ENCODE measurements at places on chromosomes 3 and 15.

GRCh38 chr15:90918034-90918788 lies 14.1 kb downstream of the HDDC3 start:
- DNase-seq, result no peak

DNA sequence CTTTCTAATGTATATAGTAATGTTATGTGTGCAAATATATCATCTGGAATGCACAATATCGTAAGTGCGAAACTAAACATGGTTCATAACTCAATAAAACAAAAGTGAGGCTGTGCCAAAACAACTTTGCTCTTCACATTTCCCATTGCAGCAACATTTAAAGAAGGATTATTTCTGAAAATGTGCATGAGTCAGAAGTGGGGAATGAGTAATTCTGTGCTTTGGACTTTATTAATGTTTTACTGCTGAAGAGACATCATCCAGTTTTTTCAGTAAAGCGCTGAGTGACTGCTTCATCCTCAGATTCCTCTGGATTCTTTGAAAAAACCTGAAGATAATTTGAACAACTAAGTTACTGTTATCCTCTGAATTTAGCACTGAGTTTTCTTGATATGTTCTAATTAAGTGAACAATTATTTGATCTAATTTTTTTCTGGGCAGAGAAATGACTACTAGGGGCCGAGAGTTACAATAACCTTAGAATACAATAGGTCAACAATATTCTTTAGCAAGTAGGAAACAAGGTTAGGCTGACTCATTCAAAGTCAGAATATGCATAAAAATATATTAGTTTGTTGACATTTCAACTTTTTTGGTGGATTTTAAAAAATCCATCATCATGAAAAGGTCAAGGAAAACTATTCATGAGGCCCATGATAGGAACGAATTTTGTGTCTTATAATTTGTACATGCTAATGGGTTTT lies 20.0 kb upstream of the PLCL2 start:
- no peak for DNase-seq

GRCh38 chr3:196377321-196377720 lies 39.1 kb upstream of the TM4SF19 start:
- DNase-seq, result no peak

DNA sequence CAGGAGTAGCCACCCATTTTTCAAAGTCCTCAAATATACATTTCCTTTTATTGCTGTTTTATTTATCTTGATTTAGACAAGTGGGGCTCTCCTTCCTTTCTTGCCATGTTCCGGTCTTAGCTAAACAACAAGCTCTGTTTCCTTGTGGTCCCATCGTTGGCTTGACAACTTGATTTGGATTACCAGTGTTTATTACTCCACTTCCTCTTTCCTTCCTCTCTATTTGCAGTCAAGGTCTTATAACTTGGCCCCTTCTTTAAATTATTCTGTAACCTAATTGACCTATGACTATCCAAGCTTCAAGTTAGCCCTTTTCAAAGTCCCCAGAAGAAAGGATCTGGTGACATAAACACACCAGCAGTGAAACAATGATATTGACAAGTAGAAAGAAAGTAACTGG lies 130.6 kb upstream of the STT3B start:
- DNase-seq, result no peak

GRCh38 chr15:85402195-85402881 lies 21.9 kb downstream of the AKAP13 start:
- DNase-seq, result no peak

GRCh38 chr3:153967260-153967659 lies 153.9 kb upstream of the ARHGEF26 start:
- no peak for DNase-seq

- DNase-seq, result no peak
Observed at GRCh38 chr3:160943996-160944395, 161.2 kb downstream of the B3GALNT1 start.

GRCh38 chr3:20846066-20846465 lies 660.1 kb upstream of the SGO1 start:
- DNase-seq, result no peak

GRCh38 chr3:68943753-68944500 lies 11.6 kb upstream of the TAFA4 start:
- no peak for DNase-seq

GRCh38 chr3:148865049-148865448 lies at the start of gene CPA3:
Gene CPA3 (plus strand): TSS chr3:148865296. CDS start chr3:148865308, 12 bp downstream.
- no peak for DNase-seq

DNA sequence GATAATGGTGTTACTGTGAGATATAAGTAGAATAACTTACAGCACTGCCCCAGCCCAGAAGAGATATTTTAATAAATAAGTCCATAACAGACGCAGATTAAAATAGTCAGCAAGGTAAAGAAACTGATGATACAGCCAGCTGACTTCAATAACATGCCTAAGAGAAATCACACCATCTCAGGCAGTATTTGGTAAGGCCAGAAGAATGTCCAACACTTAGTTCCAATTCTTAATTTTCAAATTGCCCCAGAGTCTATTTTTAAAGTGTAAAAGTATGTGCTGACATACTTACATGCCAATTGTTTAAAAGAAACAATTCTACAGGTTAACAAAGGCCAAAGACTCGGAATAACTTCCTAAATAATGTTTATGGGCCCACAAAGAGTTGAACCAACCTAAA lies 1.6 kb downstream of the GNB4 start:
- no peak for DNase-seq

DNA sequence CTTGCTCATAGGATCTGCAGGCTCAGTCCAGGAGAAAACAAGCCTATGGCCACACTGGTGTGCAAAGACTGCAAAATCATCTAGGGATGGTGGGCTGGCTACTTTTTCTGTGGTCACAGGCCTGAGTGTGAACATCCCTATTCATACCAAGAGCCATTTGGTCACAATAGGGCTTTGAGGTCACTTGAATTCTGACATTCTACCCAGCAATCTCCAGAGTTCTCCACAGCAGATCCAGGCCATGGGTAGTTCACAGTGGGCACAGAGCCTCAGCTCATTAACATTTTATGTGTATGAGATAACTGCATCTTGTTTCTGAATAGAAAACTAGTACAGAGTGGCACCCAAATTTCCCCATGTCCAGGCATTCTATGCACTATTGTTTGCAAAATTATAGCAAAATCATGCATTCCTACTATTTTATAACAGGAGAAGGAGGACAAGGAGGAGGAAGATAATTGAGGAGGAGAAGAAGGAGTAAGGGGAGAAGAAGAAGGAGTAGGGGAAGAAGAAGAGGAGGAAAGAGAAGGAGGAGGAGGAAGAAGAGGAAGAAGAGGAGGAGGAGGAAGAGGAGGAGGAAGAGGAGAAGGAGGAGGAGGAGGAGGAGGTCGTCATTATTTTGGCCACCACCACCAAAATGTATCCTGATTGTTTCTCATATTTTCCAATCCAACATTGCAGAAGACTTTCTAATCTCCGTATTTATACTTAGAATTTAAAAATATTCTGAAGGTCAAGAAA lies 129.0 kb downstream of the SEMA6D start:
- DNase-seq, result no peak

DNA sequence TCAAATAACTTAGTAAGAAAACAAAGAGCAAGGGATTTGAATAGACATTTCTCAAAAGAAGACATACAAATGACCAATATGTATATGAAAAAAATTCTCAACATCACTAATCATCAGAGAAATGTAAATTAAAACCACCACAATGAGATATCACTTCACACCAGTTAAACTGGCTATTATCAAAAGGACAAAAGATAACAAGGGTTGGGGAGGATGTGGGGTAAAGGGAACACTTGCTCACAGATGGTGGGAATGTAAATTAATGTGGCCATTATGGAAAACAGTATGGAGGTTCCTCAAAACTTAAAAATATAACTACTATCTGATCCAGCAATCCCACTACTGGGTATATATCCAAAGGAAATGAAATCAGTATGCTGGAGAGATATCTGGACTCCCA lies 46.0 kb upstream of the RYK start:
- no peak for DNase-seq

DNA sequence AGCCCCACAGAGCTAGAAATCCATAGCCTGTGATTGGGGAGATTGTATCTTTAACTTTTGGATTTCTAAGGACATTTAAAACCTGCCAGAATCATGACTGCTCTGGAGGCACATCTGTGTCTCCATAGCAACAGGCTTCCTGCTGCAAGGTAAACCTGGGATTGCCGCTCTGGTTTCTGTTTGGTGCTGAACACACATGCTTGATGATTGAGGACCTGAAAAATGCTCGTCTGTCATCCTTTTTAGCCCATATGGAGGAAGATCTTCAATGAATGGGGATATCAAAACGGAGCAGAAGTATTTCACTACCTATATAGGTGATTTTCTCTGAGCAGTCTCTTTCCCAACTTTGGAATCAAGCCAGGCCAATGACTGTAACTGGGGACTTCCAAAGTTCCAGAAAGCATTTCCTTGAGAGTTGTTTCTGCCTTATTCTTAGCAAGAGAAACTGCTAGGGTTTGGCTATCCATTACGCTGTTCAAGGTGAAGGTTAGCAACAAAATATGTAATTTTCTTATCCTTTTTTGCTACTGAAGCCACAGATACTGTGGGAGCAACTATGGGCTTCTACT lies 96.5 kb upstream of the TNIK start:
- no peak for DNase-seq

GRCh38 chr3:90102146-90102545 lies 994.7 kb downstream of the EPHA3 start:
- no peak for DNase-seq

DNA sequence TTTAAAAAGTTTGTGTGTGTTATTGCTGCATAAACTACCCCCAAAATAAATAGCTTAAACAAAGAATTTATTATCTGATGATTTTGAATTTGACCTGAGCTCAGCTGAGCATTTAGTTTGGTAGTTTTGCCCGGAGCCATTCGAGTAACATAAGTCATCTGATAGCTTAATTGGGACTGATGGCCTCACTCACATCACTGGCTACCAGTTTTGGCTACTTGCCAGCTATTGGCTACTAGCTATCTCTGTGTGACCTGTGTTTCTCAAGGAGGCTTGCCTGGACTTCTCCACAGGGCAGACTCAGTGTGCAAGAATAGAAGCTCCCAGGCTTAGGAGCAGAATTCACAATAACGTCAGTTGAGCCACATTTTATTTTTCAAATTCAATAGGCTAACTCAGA lies 9.0 kb downstream of the CNTN3 start:
- no peak for DNase-seq

DNA sequence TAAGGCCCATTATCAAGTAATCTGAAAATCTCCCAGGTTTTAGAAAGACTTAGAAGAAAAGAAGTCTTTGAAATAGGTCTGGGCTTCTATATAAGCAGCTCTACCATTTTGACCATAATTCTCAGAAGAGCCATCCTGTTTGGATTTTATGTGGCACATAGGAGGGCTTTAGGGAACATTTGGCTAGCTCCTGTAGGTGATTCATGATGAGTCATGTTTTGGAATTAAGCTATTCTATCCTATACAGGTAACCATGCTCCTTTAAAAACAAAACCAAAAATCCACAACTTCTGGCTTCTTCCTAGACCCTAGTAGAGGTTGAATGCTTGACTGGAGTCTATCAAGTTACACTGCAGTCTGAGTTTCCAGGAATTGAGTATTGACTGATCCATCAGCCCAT lies 8.9 kb downstream of the SST start:
- DNase-seq, result no peak

GRCh38 chr3:194397757-194398312 lies 1.2 kb downstream of the GP5 start:
- DNase-seq, result no peak

DNA sequence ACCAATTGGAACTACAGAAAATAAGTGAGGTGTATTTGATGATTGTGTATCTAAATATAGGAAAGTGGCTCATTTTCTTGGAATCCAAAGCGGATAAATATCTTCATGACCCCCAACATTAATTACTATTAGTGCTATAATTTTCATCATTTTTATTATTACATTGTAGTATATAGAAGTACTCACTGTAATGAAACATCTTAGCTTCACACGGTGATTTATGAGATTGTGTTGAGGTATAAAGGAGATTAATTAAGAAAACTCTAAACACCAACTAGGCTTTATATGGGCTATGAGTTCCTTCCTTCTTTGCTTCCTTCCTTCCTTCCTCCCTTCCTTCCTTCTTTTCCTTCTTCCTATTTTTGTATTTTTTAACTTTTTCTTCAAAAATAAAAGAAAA lies 52.2 kb downstream of the EPHA3 start:
- DNase-seq, result no peak

DNA sequence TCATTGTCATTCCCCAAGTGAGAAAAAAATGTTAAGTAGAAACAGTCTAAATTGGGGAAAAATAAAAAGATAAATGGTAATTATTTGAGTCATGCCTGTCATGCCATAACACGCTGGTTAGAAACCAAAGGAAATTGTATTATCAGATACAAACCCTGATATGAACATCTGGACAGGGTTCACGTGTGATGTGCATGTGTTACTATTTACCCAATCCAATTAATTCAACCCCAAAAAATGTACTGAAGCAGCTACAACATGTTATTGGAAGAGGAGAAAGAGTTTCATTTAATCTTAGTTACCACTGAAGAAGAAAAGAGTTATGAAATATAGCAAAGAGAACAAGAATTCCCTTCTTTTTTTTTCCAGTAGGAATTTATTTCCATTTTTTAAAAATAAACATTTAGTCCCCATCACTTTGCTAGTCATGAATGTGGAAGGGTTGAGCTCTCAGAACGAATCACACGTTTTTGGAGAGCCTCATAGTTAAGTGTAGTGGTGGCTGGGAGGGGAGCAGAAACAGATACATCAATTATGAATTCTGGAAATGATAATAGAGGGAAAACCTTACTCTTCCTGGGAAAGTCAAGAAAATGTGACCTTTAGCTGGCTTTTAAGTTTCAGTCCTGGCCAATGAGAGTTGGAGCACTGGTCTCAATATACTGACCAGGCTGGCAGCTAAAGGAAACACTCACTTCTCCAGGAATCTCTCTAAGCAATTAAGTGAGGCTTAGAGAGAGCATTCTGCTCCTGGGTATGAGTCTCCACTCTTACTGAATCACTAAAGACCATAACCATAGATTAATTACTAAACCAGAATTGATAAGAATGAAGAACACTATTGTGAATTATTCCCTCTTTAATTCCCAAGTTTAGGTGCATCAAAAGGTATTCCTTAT lies 796.5 kb downstream of the GRM7 start:
- no peak for DNase-seq

- no peak for DNase-seq
Observed at GRCh38 chr15:69346112-69346511, 47.4 kb downstream of the PAQR5 start.

- no peak for DNase-seq
Observed at GRCh38 chr3:151925876-151926275, 52.4 kb downstream of the SUCNR1 start.

DNA sequence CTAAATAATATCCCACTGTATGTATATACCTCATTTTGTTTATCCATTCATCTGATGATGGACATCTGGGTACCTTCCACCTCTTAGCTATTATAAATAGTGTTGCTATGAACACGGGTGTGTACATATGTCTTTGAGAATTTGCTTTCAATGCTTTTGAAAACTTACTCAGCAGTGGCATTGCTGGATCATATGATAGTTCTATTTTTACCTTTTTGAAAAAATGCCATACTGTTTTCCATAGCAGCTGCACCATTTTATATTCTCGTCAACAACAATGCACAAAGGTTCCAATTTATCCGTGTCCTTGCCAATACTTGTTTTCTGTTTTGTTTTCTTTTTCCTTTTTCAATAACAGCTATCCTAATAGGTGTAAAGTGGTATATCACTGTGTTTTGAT lies 77.1 kb downstream of the PEAK1 start:
- DNase-seq, result no peak

- DNase-seq, result peak; percentile 35
Observed at GRCh38 chr3:49602877-49603411, 48.7 kb downstream of the BSN start.
